ENCODE measurements at places on chromosomes 12 and 14.

GRCh38 chr12:8047842-8048241 is 15.3 kb downstream of the FOXJ2 start:
- DNase-seq: no peak

- DNase-seq: peak; percentile 71
Measured at GRCh38 chr12:102468261-102468915, 12.0 kb downstream of the IGF1 start.

DNA sequence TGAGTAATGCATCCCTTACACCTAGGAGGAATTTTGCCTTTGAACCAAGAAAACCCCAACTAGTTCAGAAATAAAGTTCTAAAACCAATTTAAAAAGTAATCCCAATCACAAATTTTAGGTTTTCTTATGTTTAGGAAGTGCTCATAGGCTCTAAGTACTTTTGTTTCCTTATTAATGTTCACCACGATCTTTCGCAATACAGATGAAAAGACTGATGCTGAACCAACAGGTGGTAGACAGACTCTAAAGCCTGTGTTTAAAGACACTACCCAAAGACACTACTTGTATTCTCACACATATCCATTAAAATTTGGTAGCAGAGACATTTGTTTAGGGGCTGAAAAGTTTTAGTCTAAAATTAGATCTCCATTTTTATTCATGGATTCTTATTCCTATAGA is 10.6 kb upstream of the PHLDA1 start:
- DNase-seq: no peak

GRCh38 chr12:116067892-116068291 is 209.6 kb downstream of the MED13L start:
- DNase-seq: no peak

GRCh38 chr12:93727911-93728310 is 50.7 kb downstream of the CRADD start:
- no peak for DNase-seq

DNA sequence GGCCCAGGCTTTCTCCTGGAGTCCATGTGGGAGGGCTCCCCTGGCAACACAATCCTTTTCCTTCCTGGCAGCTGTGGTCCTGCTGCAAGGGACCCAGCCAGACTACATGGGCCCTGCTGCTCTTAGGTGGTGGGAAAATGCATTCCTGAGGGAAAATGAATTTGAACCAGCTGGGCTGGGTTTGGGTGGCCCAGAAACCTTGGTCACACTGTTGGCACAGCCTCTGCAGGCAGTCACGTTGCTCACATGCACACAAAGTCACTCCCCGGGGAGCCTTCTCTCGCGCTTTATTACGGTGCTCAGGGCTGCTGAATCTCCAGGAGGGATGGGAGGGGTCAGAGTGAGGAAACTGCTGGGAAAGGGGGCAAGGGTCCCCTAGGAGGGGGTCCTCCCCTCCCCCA is 17.2 kb downstream of the PLEKHG3 start:
- DNase-seq: no peak

DNA sequence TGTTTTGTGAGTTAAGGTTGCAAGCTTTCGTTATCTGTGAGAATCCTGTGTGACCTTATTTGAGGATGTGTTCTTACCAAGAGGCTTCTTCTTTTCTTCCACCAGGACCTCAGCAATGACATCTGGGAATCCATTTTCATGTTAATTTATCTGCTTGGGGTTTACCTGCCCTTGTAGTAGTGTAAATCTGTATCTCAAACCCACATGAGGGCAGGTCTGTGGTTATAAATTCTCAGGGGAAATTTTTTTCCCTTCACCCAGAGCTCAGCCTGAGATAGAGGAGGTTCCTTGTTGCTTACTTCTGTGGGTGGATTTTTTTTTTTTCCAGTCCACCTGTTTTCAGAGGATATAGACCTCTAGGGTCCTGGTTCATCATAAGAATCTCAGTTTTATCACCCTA is 70.8 kb downstream of the AKAP6 start:
- no peak for DNase-seq

- DNase-seq: peak; percentile 45
Measured at GRCh38 chr12:48165089-48165981, 8.0 kb upstream of the ASB8 start.

DNA sequence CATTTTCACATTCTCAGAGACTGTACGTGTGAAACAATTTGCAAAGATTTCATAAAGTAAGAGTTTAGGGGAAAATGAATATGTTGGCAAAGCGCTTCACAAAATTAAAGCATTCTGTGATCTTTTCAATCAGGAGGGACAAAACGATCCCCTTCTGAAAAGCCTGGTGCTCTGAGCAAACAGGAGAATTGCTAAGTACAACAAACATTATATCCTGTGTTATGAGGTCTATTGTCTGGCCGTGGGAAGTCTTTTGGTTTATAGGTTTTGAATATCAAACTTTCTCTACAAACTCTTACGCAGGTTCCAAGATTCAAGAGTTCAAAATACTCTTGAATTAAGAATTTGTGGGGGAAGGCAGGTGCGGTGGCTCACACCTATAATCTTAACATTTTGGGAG is 7.2 kb upstream of the FOXN3 start:
- no peak for DNase-seq

- no peak for DNase-seq
Measured at GRCh38 chr12:120842595-120842994, 61.6 kb downstream of the SPPL3 start.

DNA sequence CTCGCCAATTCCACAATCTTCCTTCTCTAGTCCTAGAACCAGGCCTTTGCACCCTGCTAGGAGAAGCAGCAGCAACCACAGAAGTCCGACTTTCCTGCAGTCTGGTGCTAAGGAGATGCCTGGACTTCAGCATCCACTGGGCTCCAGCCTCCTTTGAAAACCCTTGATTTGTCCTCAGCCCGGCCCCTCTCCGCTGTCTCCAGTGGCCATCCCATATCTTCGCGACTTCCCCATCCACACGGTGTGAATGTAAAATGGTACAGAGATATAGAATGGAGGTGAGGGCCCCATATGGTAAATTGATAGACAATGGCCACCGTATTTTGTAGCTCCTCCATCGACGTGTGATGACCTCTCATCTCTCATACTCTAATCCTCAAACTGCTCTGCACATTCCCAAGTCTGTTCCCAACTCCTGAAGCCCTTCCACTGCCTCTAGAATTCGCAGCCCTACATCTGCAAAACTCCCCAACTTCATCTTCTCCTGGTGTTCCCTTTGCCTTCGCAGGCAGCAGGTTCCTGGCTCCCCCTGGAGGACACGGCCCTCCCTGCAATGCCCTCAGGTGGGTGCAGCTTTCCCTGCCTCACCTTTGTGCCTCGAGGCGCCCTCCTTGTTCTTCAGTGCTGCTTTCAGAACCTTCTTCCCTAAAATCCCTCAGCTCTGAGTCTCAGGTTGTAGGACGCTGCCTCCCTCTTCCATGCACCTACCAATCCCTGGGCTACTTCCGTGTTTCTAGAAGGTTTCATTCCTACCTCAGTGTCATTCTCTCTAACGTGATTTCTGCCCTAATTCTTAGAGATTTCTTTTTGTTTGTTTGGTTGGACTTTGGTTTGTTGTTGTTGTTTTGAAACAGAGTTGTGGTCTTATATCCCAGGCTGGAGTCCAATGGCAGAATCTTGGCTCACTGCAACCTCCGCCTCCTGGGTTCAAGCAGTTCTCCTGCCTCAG is 36.7 kb downstream of the TMBIM6 start:
- no peak for DNase-seq

DNA sequence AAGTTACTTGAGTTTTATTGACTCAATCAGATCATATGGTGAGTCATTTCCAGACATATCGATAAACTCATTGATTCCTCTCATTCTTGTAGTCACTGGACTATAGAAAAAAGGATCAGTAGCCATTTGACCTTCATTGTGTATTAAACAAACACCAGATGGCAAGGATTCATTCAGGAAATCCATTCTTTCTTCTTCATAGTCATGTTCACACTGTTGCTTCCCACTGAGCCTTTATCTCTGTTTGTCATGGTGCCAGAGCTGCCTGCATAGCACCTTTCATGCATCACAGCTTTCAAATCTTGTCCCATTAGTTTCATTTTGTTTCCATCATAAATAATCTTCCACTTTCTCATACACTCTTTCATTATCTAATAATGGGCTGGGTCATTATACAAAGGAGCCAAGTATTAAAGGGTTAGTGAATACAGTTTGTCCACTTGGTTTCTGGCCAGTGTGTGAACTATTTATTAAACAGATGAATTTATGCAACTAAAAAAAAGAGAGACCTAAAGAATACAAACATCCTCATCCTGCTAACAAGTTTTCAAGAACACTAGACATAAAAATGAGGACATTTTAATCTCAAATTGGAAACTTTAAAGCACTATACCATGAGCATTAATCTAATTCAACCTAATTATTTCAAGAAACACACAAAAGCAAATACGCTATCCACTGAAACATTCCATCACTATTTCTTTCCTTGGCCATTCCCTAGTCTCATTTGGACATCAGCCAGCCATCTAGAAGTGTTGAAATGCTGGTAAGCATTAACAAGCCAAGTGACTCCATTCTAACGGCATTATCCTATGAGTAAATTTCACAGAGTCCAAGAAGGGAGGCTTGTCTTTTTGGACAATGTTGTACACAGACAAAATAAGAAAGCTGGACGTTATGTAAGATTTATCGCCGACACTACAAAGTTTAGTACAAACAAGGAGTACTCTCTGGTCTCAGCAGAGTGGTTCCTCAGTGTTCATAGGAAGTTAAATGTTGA is 476.5 kb downstream of the FOXG1 start:
- DNase-seq: no peak

DNA sequence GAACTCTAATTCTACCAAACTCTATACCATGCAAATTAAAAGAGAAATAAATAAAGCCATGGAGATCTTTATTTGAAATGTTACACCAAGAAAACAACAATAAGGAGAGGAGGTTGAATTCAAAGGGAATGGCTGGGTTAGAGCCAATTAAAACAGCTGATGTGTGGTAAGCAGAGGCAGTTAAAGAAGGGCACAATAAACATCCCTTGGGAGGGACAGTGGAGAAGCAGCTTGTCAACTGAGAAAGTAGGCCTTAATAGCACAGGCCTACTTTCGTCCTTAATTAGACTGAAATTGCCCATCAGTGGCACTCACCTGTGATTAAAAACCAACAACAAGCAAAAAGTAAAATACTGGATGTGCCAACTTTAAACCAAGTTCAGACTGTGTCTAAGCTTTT is 16.3 kb upstream of the NAV3 start:
- DNase-seq: no peak

- no peak for DNase-seq
Measured at GRCh38 chr14:51356381-51356780, 116.3 kb downstream of the TMX1 start.
